ENCODE measurements at places on chromosomes 5 and 9.
A peak's percentile ranks its signal among the peaks of the same experiment; 100 is the strongest.

- no peak for DNase-seq
Observed at GRCh38 chr5:34533582-34534522, 122.3 kb upstream of the RAI14 start.

GRCh38 chr5:126525630-126526245 is 69.3 kb downstream of the ALDH7A1 start:
- no peak for DNase-seq

- no peak for DNase-seq
Observed at GRCh38 chr9:91603932-91604331, 180.3 kb upstream of the NFIL3 start.

GRCh38 chr5:179974946-179975712 is 67.4 kb upstream of the TBC1D9B start:
- peak; percentile 3 for DNase-seq

DNA sequence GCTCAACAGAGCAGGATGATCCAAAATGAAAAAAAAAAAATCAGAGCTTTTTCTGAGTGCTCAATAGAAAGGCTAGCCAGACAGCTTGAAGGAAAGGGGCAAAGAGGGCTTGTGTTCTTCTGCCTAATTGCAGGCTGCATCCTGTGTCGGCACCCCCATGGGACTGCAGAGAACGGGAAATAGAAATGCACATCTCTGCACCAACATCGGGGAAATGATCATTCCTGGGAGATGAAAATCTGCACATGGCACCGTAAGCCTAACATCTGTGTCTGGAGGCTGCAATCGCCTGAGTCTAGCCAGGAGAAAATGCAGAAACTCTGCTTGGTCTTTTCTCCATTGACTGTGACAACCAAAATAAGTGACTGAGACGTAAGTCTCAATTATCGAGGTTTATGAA is 243.9 kb downstream of the ICE1 start:
- DNase-seq, result no peak

GRCh38 chr9:91781906-91782305 is 168.1 kb downstream of the ROR2 start:
- DNase-seq, result no peak

GRCh38 chr5:127112347-127112864 is 39.1 kb upstream of the C5orf63 start:
- DNase-seq, result no peak

GRCh38 chr9:116160676-116161571 is 7.3 kb downstream of the PAPPA start:
- no peak for DNase-seq

- DNase-seq, result no peak
Observed at GRCh38 chr5:14879393-14879792, 7.8 kb upstream of the ANKH start.

- DNase-seq, result no peak
Observed at GRCh38 chr5:157049605-157050004, 9.3 kb downstream of the HAVCR1 start.

- no peak for DNase-seq
Observed at GRCh38 chr9:96249746-96250145, 52.2 kb downstream of the HSD17B3 start.

GRCh38 chr9:131228988-131229387 is 47.3 kb downstream of the FAM78A start:
- no peak for DNase-seq

DNA sequence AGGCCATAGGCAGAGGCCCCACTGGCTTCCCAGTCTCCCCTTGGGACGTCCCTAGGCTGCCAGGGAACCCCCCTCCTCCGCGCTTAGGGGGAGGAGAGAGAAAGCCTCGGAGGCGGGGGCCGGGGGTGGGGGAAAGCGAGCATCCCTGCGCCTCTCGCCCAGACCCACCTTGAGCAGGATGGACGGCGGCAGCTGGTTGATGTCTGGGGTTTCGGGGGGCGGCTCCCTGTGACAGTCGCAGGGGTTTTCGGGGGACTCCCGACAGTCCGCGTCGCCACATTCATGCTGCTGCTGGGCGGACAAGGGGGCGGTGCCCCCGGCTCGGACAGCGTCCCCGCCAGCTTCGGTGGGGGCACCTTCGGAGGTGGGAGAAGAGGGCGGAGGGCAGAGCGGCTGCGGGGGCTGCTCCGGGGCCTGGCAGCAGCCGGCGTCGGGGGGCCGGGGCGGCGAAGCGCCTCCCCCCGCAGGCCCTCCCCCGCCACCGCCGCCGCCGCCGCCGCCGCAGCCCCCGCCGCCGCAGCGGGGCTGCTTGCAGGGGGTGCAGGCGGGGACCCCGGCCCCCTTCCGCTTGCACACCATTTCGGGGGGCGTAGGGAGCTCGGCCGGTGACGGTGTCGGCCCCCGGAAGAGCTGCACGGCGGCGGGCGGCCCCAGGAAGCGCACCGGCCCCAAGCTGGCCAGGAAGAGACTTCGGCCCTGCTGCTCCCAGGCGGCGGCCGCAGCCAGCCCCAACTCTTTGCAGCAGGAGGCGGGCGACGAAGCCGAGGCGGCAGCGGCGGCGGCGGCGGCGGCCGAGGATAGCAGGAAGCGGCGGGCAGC is 1.2 kb downstream of the FBXL17 start:
- no peak for DNase-seq

- no peak for DNase-seq
Observed at GRCh38 chr5:91206734-91207133, 176.4 kb downstream of the ARRDC3 start.

GRCh38 chr5:112870966-112871365 is 9.9 kb downstream of the SRP19 start:
- DNase-seq, result no peak

GRCh38 chr9:124399968-124400940 is 15.0 kb downstream of the PSMB7 start:
- DNase-seq, result no peak

All from KG1 (cell line).